ENCODE measurements at places on chromosomes 11 and 22.

GRCh38 chr11:859394-860131 lies 16.9 kb downstream of the TSPAN4 start:
- DNase-seq: peak; percentile 89

DNA sequence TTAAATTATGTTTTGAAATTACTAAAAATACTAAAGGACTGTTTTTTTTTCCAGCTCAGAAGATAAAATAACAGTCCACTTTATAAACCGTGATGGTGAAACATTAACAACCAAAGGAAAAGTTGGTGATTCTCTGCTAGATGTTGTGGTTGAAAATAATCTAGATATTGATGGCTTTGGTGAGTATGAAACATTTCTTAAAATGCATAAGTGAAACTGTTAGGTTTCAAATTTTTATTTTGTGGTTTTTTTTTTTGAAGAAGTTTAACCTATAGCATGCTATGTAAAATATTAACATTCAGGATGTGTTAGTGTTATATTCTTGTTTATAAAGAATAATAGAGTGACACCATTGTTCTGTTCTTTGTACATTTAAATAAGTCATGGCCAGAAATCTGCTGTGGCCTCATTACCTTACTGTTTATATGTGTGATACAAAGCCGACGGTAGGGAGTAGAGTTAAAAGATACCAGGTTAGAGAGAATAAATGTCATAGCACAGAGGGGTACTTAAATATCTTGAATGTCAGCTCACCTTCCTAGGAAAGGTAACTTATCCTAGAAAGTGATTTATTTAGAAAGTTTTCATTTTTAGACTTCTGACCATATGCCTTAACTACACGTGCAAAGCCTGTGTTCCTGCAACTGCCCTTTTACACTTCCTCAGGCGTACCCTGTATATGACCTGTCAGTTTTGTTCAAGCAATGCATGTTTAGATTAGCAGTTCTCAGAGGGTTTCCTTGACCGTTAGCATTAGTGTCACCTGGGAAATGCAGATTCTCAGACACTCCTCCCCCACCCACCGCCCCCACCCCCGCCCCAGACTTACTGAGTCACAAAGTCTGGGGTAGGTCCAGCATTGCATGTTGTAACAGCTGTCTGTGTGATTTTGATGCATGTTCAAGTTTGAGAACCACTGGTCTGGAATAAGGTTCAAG lies 6.3 kb downstream of the FDX1 start:
- DNase-seq: no peak

- DNase-seq: peak; percentile 62
Observed at GRCh38 chr11:67389477-67389876, 2.3 kb upstream of the RAD9A start.

DNA sequence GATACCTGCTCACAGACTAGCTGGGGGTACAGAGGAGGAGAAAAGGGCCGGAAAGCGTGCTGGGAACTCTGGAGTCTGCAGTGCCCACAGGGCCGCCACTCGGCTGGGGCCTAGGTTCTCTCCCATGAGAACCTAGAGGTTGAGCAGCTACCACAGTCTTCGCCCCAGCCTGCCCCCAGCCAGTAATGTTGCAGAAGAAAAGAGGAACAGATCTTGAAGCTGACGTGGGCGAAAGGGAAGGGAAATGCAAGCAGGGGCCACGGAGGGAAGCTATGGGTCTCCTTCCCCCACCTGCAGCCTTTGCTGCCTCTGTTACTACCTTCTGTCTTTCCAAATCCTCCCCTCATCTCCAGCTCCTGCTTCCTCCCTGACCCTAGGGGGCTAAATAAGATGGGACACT lies 28.8 kb upstream of the P2RY2 start:
- DNase-seq: peak; percentile 40

- DNase-seq: no peak
Observed at GRCh38 chr22:31579835-31580242, 82.2 kb downstream of the PISD start.

- DNase-seq: no peak
Observed at GRCh38 chr22:31764785-31765184, 11.0 kb downstream of the DEPDC5 start.

DNA sequence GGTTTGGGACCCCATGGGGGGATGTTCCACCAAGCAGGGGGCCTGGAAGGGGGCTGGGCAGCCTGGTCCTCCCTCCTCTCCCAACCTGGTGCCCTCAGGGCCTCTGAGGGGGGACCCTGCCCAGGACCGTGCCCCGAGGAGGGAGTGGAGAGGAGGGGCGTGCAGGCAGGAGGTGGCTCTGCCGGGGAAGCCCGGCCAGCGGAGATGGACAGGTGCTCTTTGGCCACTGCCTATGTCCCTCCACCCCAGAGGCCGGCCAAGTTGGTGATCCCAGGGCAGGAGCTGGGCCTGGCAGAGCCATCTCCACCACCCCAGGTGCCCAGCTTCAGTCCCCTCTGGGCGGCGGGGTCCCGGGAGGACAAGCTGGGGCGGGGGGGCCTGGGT lies 2.4 kb downstream of the MUC2 start:
- peak; percentile 7 for DNase-seq

GRCh38 chr11:75994616-75995015 lies 179.6 kb downstream of the UVRAG start:
- no peak for DNase-seq

- DNase-seq: no peak
Observed at GRCh38 chr22:37951305-37951704, 2.1 kb downstream of the C22orf23 start.

- DNase-seq: no peak
Observed at GRCh38 chr11:17476317-17477083, at the start of gene ABCC8. ABCC8 (minus strand) TSS chr11:17476845; CDS start chr11:17476776, 69 bp downstream.

DNA sequence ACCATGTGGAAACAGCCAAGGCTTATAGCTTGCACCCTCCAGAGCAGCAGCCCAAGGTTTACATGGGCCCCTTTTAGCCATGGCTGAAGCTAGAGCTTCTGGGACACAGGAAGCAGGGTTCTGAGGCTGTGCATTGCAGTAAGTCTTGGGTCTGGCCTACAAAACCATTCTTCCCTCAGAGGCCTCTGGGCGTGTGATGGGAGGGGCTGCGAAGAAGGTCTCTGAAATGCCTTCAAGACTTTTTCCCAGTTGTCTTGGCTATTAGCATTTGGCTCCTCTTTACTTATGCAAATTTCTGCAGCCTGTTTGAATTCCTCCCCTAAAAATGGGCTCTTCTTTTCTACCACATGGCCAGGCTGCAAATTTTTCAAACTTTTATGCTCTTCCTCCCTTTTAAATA lies 109.5 kb downstream of the BBOX1 start:
- no peak for DNase-seq
